Cortex of kidney (tissue), 1 donor: ENCODE measurements at places on chromosomes 4 and X.

GRCh38 chrX:31038575-31039326 lies 33.1 kb downstream of the FTHL17 start:
- no peak for DNase-seq

DNA sequence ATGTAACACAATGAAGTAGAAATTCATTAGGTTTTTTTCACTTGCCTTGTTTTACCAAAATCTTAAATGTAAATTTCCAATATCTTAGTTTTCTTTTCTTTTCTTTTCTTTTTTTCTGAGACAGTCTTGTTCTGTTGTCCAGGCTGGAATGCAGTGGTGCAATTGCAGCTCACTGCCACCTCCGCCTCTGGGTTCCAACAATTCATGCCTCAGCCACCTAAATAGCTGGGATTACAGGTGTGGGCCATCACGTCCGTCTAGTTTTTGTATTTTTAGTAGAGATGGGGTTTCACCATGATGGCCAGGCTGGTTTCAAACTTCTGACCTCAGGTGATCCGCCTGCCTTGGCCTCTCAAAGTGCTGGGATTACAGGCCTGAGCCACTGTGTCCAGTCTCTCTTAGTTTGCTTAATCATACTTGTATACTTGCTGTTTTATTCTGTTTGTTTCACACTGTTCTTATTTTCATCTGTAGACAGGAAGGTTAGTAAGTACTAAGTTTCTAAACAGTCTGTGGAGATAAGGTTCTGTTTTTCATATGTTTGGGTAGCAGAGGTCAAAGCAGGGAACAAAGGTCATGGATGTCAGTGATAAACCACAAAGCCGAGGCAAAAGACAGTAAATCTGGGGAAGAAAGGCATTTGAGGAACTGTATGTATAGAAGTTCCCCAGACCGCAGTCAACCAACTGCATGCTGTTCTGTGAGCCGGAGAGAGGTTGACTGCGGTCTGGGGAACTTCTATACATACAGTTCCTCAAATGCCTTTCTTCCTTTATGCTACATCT lies 129.1 kb downstream of the CBR4 start:
- no peak for DNase-seq

- no peak for DNase-seq
Measured at GRCh38 chr4:93710847-93711430, 117.6 kb upstream of the ATOH1 start.

DNA sequence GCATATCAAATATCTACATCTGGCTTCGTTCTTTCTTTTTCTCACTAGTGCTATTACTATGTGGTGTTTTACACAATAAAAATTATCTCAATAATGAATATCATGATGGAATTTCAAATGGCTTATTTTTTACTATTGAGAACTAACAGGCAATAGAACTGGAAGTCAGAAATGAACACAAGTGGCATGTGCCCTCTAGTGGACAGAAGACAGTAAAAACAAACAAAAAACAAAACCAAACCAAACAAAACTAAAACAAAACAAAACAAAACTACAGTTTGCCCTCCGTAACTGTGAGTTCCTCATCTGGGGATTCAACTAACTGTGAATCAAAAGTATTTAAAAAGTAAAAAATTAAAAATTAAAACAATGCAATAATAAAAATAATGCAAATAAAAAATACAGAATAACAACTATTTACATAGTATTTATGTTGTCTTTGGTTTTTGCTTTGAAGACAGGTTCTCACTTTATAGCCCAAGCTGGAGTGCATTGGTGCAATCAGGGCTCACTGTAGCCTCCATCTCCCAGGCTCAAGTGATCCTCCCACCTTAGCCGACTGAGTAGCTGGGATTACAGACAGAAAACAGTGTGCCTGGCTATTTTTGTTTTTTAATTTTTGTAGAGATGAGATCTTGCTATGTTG lies 195.6 kb upstream of the TACR3 start:
- no peak for DNase-seq

DNA sequence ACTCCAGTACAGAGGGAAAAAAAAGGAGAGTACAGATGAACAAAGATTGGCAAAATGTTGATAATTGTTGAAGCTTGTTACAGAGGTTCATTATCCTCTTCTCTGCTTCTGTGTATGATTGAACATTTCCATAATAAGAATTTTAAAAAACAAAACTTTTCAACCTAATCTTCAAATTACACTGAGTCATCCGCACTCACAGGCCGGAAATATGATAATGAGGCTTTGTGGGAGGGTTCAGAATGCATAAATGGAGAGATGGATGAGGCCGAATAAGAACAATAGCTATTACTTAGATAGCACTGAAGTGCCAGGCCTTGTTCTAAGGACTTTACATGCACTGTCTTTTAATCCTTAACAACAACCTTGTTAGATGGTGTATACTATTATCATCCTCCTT lies 4.6 kb upstream of the ERCC6L start:
- DNase-seq: no peak

GRCh38 chrX:54807524-54808108 lies at the start of gene MAGED2:
MAGED2 (plus strand) TSS chrX:54807745; CDS start chrX:54809332, 1,587 bp downstream.
- peak; percentile 1 for DNase-seq

DNA sequence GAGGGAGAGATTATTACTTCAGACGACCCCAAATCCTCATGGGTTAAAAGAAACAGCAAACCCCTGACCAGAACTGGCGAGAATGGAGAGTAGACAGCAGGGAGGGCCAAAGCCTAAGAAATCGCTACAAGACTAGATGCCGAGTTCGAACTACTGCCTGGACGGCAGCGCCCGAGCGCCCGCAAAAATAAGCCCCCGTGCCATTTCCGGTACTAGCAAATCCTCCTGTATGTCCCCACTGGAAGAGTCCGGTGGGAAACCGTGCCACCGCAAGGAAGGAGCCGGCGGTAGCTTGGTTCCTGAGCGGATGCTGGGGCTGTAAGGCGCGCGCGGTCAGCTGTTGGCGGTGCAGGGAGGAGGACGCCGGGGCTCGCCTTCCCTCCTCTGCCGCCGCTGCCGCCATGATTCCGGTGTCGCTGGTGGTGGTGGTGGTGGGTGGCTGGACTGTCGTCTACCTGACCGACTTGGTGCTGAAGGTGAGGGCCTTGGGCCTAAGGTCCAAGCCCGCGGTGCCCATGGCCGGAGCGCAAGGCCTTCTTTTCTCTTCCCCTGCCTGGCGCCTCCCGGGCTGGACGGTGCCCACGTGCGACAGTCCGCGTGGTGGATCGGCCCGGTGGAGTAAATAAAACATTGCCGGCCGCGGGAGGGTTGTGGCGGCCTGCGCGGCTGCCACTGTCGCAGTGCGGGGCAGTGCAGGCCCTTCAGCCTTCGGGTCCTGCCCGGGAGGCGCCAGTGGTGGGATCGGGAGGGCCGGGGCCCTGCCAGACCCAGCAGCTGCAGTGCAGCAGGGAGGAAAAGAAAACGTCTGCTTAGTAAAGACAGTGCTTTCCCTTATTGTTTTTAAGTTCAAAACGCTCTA lies at the start of gene MBTPS2:
MBTPS2 (plus strand) TSS at position 284 of the 859 bp plus-strand sequence; CDS start at position 402, 118 bp downstream.
- DNase-seq: no peak

DNA sequence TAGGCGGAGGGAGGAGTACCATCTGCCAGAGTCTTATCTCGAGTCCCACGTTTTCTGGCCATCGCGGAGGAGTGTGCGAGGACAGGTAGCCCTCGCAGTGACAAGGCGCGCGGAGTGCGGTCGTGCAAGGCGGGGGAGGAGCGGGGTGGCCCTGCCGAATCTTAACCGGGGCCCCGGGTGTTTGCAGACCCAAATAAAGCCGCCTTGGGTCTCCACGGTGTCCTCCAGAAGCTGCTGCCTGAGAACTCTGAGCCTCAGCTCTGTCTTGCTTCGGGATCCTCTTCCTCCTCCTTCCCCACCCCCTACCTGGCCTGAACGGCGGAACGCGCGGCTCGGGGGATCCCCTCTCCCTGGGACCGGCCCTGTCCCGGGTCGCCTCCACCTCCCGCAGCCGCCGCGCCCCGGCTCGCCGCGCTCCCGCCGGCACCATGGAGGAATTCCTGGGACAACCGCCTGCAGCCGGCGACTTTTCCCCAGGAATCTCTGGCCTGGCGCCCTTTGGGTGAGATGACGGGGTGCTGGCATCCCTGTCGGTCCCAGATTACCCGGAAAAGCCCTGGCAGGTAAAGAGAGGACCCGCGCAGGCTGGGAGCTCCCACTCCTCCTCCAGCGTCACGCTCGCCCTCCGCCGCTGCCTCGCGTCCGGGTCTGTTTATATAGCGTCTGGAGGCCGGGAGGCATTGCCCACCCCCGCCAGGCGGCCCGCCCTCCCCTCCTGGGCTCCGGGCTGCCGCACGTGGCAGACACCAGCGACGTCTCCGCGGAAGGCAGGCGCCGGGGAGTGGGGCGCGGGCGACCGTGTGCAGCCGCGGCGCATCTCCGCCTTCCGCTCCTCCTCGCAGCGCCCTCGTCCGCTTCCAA lies at the start of gene GALNTL6:
GALNTL6 (plus strand) TSS at position 740 of the 861 bp plus-strand sequence.
- no peak for DNase-seq

GRCh38 chr4:168694667-168695066 lies 197.8 kb downstream of the PALLD start:
- DNase-seq: no peak

GRCh38 chr4:58566260-58566659 lies 1456.1 kb upstream of the IGFBP7 start:
- no peak for DNase-seq

DNA sequence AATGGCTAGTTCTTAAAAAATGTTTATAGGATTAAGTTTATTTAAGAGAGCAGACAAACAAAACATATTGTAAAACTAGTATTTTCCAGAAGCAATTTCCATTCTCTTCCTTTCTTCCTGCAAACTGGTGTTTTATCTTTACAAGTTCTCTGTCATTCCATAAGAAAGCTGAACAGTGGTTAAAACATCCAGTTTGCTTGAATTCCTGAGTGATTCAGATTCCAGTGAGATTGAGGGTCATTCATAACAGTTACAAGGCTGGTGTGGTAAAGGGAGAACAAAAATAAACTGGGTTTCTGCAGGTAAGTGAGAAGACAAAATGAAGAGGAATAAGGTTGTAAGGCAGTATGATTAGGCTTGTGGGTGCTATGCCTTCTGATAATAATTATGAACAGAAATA lies 544.8 kb upstream of the DIPK2B start:
- no peak for DNase-seq

DNA sequence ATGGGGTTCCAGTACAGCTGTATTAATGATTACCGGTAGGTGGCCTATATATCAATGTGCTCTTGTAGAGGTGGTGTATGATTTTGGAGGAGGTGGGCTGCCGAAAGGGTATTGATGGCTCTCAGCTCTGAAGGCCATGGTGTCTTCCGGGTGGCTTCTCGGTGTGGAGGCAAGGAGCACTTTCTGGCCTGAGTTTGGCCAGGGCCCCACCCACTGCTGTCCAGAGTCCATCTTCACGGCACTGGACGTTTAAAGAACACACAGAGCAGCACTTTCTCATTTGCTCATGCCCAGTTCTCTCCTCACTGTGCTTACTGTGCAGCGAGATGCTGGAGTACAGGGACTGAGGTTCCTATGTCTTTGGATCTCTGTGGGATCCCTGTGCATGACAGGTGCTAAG lies 16.1 kb downstream of the BST1 start:
- no peak for DNase-seq

GRCh38 chr4:185282968-185283367 lies 73.6 kb downstream of the SNX25 start:
- no peak for DNase-seq

DNA sequence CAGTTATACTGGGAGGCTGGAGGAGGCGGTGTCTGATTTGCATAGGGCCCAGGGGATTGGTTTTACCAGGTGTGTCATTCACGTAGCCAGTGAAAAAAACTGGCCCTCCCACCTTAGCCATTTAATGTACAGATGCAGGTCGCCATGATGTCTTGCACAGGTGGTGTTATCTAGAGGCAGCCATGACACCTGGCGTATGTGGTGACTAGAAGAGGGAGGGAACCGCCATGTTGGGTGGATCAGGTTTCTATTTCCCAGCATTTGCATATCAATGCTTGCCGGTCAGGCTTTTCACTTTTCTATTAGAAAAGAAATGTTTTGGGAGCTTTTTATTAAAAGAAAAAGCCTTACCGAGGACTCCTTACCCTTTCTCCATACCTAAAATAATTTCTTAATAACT lies 523.4 kb downstream of the ADGRL3 start:
- no peak for DNase-seq
